T follicular helper cell (primary cell): ENCODE measurements at places on chromosomes 2 and 18.

- no peak for DNase-seq
These were observed 147.4 kb downstream of the ZEB2 start for GRCh38 chr2:144372410-144373080.

DNA sequence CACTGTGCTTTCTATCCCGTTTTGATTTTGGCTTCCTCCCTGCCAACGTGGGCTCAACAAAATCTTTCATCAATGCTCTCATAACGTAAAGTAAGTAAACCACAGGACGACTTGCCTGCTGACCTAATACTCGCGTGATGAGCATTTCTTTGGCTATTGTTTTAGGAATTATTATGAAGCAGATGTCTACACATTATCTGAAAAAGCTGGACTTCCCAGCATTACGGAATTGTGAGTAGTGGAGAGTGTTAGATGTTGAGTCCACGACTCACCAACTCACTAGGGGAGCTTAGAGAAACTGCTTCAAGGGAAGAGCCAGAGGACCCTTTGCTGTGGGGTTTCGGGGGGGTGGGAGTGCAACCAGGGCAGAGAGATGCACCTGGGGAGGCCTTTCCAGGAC, 21.9 kb downstream of the HJURP start:
- DNase-seq, result no peak

DNA sequence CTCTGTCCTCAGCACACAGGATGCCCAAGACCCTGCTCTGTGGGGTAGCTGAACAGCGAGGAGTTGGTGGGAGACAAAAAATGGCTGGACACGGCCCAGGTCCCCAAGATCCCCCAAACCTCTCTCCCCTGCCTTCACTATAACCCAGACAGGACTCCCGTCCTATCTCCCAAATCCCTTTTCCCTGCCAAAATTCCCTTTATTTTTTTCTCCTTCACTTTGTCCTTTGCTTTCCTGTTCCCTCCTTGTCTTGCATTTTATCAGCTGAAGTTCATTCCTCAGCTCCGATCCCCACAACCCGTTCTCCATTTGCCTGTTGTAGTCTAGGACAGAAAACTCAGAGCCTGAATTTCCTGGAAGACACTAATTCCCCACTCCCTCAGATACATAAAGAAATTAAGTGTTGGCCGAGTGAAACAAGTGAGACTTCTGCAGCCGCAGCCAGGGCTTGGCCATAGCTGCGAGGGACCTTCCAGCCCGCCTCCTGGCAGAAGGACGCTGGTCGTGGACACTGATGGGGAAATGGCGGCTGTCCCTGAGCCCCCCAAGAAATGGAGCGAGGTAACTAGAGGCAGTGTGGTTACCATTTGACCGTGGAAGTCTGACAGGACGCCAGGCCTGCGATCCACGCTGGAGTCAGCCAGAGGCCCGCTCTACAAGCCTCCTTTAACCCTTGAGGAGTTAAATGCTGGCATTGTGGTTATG, 173.6 kb downstream of the BCL2 start:
- no peak for DNase-seq

- no peak for DNase-seq
These were observed 83.1 kb downstream of the PDCL3 start for GRCh38 chr2:100645695-100646429.

DNA sequence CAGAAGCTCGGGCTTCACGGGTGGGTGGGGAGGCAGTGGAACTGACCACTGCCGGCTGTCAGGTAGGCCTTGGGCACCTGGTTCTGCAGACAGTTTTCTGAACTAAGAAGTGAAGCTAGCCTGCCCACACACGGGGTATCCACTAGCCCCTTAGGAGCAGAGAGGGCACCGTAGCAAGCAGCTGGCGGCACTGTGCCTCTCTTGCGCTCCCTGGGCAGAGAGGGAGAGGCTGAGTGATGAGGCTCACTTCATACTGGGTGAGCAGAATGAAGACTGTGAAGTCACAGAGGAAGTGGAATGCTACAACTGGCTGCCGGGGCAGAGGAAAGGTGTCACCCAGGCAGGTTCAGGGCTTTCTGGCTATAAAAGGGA, 753 bp downstream of the ITPRIPL1 start:
- peak; percentile 16 for DNase-seq

DNA sequence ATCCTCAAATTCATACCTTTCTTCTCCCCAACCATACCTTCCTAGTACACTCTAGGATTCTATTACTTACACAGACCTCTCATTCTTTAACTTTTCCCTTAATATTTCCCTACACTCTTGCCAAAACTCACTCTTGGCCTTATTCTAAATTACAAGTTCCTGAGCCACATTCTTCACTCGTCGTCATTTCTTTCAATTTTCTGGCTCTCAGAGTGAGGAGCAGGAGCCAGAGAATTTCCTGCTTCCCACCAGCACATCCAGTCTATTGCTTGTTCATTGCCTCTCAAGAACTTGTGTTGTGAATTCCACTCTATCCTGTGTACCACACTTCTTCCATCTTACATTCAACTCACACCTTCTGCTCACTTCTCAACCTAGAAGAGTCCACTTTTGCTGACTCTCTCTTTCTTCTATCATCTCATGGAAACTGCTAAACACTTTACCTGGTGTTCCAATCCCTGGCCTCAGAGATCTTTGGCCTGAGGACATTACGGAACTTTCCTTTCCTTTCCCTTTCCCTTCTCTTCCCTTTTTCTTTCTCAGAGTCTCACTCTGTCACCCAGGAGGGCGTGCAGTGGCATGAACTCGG, 171.6 kb downstream of the PLCL1 start:
- DNase-seq, result no peak

DNA sequence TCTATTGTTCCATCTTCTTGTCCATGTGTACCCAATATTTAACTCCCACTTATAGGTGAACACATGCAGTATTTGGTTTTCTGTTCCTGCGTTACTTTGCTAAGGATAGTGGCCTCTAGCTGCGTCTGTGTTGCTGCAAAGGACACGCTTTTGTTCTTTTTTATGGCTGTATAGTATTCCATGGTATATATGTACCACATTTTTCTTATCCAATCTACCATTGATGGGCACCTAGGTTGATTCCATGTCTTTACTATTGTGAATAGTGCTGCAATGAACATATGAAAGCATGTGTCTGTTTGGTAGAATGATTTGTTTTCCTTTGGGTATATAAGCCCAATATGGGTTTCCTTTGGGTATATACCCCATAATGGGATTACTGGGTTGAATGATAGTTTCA, 77.3 kb upstream of the MMADHC start:
- DNase-seq, result no peak

DNA sequence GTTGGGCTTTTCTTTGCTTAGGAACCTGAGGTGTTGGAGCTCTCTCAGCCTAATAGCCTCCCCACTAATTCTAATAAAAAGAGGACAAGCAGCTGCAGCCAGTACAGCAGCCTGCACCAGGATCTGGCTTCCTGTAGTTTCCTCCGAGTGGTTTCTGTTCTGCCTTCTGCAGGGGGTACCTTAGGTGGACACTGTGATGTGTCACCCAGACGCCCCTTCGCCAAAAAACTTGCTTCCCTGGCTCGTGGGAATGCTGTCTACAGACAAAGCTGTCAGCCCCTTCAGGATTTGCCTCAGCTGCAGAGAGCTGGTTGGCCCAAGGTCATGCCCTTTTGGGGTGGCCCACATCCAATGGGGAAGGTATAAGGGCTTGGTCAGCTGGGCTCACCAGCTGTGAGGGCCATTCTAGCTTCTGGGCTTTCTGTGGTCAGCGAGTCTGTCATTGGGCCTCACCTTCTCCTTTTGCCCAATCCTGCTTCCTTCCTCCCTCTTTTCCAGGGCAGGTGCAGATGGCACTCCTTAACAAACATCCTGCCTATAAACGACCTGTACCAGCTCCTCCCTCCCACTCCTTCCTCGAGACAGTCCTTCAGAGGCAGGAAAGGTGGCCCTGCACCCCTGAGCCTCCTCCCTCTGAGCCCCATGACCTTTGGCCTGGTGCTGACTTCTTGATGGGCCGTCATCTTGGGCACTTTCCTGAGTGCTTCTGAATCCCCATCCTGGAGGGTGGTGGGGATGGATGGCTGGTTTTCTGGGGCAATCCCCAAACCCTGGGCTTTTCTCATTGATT, 44.0 kb upstream of the ROCK2 start:
- DNase-seq, result no peak

GRCh38 chr2:10495311-10495987, 47.3 kb upstream of the ODC1 start:
- no peak for DNase-seq
